Pancreas (tissue), 10 donors: ENCODE measurements at places on chromosomes 16 and 17. TPM values are rescaled to one million over a fixed set of nuclear protein-coding genes. Genes with fewer than 3 reads are reported as not detected.

- no peak overlapping the region for H3K4me3 ChIP-seq
- H3K4me1 ChIP-seq = no peaks in the 10 kb centered on the region
- H3K27me3 ChIP-seq = no peaks in the 10 kb centered on the region
Observed at GRCh38 chr17:14150619-14151018, 81.3 kb downstream of the COX10 start.

DNA sequence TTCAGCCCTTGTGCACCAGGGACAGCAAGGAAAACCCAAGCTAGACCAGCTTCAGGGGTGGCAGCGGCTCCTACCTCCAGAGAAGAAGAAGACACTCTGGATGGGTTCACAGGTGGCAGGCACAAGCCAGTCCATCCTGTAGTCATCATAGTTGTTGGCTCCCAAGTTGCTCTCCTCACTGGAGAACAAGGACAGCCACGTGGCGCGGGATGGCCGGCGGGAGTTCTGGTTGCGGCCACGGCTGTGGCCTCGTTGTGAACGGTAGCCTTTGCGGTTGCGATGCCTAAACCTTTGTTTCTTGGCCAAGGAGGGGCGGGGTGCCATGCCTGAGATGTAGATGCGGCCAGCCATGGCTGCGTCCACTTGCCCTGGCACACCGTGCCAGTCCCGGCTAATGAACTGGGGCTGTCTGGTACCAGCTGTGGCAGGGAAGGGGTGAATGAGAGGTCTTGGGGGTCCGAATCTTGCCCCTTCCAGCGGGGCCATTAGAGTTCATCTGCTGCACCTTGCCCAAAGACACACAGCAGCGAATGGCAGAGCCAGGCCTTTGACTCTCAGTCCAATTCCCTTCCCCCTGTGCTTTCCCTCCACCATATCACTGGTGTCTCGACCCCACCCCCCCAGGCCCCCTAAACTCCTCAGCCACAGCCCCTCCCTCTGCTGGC is 2.3 kb downstream of the VTN start:
- peaks cover 25% of the 10 kb centered on the region for H3K4me1 ChIP-seq
- no peak for DNase-seq
- no peaks in the 10 kb centered on the region for H3K27me3 ChIP-seq
- no peak overlapping the region for H3K27ac ChIP-seq

- no peaks in the 10 kb centered on the region for H3K27me3 ChIP-seq
- no peaks in the 10 kb centered on the region for H3K36me3 ChIP-seq
- no peak overlapping the region for H3K4me3 ChIP-seq
- no peak overlapping the region for H3K27ac ChIP-seq
Observed at GRCh38 chr16:50448522-50448921, 79.7 kb upstream of the BRD7 start.

GRCh38 chr17:78600181-78600721 is 23.1 kb upstream of the DNAH17 start:
- DNase-seq = no peak
- no peak overlapping the region for H3K27ac ChIP-seq
- no peak overlapping the region for H3K4me3 ChIP-seq
- no peaks in the 10 kb centered on the region for H3K27me3 ChIP-seq
- H3K4me1 ChIP-seq = no peaks in the 10 kb centered on the region
- no peaks in the 10 kb centered on the region for H3K36me3 ChIP-seq

DNA sequence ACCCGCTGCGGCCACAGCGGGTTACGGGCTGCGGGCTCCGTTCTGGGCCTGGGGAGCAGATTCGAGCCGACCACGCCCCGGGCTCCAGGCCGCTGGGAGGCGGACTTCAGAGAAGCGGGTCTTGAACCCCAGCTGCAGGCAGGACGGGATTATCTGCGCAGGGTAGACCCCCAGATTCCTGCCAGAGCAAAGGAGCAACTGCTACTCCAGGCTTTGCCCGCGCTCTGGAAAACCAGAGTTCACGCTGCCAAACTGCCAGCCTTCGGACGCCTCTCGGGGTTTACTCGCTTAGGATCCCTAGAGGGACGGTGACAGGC is 301 bp upstream of the ULK2 start:
- peaks cover 10% of the 10 kb centered on the region for H3K4me1 ChIP-seq
- H3K27me3 ChIP-seq = no peaks in the 10 kb centered on the region
- peak overlapping the region; percentile 87 for H3K27ac ChIP-seq
- H3K36me3 ChIP-seq = no peaks in the 10 kb centered on the region

The ITPRIPL2 gene
- total RNA-seq = 17.9 TPM

DNA sequence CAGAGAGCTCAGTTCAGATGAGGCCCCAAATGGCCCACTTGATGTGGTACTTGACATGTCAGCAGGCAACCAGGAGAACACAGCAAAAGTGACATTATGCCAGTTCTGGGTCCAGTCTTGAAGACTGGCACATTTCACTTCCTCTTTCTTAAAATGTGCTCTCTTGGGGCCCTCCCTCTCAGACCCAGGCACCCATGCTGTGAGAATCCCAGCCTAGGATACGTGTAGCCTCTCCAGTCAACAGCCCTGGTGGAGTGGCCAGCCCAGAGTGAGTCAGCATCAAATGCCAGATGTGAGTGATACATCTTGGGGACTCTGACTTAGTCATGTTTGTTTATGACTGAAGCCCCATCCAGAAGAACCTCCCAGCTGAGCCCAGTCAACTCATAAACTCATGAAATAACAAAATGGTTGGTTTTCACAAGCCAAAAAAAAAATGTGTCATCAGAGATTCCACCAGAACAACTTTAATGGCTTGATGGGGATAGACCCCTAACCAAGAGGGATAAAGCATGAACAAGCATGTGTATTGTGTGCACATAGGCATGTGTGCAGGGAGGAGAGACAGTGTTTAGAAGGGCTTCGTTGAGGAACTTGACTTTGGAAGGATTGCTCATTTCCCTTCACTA is 82.5 kb upstream of the TNRC6C start:
- DNase-seq = no peak
- no peaks in the 10 kb centered on the region for H3K27me3 ChIP-seq
- H3K4me1 ChIP-seq = no peaks in the 10 kb centered on the region

DNA sequence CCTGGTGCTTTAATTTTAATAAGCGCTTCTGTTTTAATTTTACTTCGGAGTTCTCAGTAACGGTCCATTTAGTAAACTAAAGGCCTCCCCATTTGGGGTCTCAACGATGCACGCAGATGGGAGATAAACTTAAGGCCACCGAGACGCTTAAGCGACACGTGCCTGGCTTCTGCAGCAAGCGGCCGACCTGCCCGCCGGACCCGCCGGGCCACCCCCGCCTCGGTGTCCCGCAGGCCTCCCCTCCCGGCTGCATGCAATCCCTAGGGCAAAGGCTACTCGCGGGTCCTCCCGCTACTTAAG is 592 bp downstream of the GCSH start:
- no peaks in the 10 kb centered on the region for H3K27me3 ChIP-seq
- H3K36me3 ChIP-seq = no peaks in the 10 kb centered on the region
- H3K4me3 ChIP-seq = peak overlapping the region; percentile 65

The RAB40B gene
- 5.1 TPM for total RNA-seq

The RHBDL3 gene
- total RNA-seq = 0.60 TPM
